ENCODE measurements at places on chromosomes 12 and 14. TPM values are rescaled to one million over a fixed set of nuclear protein-coding genes. Genes with fewer than 3 reads are reported as not detected.

Gene TMBIM4
- 51.2 TPM for total RNA-seq

Gene RHOJ
- total RNA-seq = 63.6 TPM

Gene SYCP3
- not detected for total RNA-seq

Gene PHETA1
- 13.6 TPM for total RNA-seq

Gene TAS2R19
- 3.7 TPM for total RNA-seq

Gene GPR132
- total RNA-seq = 0.24 TPM

Gene FAM90A1
- total RNA-seq = not detected

Gene POTEM
- not detected for total RNA-seq

Gene TAS2R13
- total RNA-seq = 2.4 TPM

- no peak overlapping the region for H3K4me3 ChIP-seq
- H3K27me3 ChIP-seq = no peaks in the 10 kb centered on the region
- H3K27ac ChIP-seq = no peak overlapping the region
- H3K36me3 ChIP-seq = no peaks in the 10 kb centered on the region
- DNase-seq = no peak
- peaks cover 16% of the 10 kb centered on the region for H3K4me1 ChIP-seq
Measured at GRCh38 chr12:104930388-104931326, 27.4 kb downstream of the SLC41A2 start.

GRCh38 chr12:125310461-125310860 lies 245.2 kb downstream of the AACS start:
- H3K36me3 ChIP-seq = no peaks in the 10 kb centered on the region
- H3K27me3 ChIP-seq = no peaks in the 10 kb centered on the region
- no peak overlapping the region for H3K4me3 ChIP-seq
- H3K27ac ChIP-seq = no peak overlapping the region
- no peaks in the 10 kb centered on the region for H3K4me1 ChIP-seq
- no peak for DNase-seq

GRCh38 chr12:130642856-130643255 lies 73.2 kb downstream of the RIMBP2 start:
- no peak for DNase-seq
- H3K27ac ChIP-seq = no peak overlapping the region
- no peak overlapping the region for H3K4me3 ChIP-seq

DNA sequence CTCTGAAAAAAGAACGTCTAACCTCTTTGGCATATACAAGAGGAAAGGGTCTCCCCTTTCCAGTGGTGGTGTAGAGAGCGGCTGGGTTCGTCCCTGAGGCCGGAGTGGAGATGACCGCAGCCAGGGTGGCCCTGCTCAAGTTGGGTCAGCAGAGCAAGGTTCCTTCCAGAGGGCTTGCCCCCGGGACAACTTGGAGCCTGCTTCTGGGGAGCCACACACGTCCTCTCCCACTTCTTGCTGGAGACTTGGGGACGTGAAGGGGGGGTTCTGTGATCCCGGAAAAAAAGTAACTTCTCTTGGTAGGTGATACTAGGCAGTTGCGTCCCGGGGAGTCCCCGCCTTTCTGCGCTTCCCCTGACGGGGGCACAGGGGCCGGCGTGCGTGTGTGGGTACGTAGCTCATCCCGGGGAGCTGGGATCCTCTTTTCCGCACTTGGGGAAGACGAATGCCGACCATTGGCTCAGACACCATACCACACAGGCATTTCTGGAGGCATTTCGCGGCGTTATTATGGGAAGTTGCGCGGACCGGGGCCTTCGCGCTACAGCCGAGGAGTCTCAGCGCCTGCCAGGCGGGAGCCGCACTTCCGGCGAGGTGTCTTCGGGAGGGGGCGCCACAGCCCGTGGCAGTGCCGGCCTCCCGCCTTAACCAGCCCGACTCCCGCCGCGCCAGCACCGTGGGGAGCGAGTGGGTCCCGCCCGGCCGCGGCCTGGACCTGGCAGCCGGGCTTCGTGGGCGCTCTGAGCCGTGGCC lies 14.8 kb upstream of the PAX9 start:
- no peak overlapping the region for H3K27ac ChIP-seq
- H3K4me3 ChIP-seq = peak overlapping the region; percentile 64
- H3K27me3 ChIP-seq = peaks cover 78% of the 10 kb centered on the region
- H3K4me1 ChIP-seq = peaks cover 16% of the 10 kb centered on the region
- no peak for DNase-seq

DNA sequence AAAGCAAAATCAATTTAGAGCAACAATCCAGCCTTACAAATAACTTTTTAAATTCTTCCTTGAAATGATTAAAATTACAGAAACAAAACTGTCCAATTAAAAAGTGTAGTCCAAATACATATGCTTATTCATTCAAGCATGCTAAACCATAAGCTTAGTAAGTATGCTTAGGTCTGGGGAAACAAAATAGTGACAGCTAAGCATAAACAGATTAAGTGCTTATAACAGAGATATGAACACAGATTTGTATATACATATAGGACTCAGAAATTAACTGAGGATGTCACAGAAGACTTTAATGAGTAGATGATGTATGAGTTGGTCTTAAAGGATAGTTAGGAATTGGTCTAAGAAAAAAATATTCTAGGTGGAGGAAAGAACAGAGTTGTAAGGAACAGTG lies 41.8 kb downstream of the SCAF11 start:
- H3K27ac ChIP-seq = no peak overlapping the region
- no peaks in the 10 kb centered on the region for H3K27me3 ChIP-seq
- no peak overlapping the region for H3K4me3 ChIP-seq
- DNase-seq = no peak
- H3K36me3 ChIP-seq = peaks cover 45% of the 10 kb centered on the region

DNA sequence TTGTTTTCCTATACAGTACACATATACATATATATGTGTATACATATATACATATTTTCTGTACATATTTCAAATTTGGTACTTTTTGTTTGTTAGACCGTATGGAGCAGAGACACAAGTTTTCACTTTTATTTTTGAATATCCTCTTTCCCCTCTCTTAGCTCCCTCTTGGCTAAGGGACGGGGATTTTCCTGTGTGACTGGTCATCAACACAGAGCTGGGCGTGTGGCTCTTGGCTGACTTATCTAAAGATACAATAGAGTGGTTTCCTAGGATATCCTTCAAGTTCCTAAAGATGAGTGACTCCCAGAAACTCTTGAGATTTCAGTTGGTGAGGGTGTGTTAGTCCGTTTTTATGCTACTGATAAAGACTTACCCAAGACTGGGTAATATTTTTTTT lies 1404.5 kb upstream of the TMEM132C start:
- H3K27me3 ChIP-seq = no peaks in the 10 kb centered on the region
- H3K4me1 ChIP-seq = no peaks in the 10 kb centered on the region
- no peak for DNase-seq
- H3K36me3 ChIP-seq = no peaks in the 10 kb centered on the region
- H3K4me3 ChIP-seq = no peak overlapping the region

DNA sequence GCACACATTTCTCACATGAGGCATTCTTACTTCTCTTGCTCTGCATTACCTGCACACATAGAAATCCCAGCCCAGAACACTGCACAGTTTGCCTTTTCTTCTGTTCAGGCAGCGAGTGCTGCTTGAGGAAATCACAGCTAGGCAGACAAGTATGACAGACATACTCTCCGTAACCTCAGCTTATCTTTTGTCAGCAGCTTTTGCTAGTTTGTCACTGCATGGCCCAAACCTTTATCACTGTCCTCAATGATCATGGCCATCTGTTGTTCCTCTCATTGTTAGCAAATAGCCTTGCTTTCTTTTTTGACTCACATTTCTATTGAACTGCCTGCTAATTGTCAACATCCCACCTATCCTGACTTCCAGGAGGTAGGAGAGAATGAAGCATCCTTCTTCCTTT lies 5.3 kb downstream of the ZNF10 start:
- no peak for DNase-seq
- H3K4me3 ChIP-seq = no peak overlapping the region
- no peaks in the 10 kb centered on the region for H3K27me3 ChIP-seq
- peaks cover 10% of the 10 kb centered on the region for H3K4me1 ChIP-seq

DNA sequence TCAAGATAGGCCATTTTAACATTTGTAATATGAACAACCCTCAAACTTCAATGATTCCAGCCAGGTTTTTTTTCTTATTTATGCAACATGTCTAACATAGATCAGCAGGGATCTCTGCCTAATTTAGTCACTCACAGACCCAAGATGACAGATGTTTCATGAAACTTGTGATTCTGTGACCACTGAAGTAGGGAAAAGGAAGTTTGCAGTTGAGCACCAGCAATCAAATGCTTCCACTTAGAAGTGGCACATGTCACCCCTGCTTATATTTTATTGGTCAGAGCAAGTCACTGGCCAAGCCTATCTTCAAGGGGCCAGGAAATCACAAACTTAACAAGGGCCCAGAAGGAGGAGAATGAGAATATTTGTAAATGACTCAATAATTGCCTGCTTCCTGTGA lies 150.6 kb downstream of the BCAT1 start:
- H3K36me3 ChIP-seq = no peaks in the 10 kb centered on the region
- no peak overlapping the region for H3K4me3 ChIP-seq
- no peaks in the 10 kb centered on the region for H3K27me3 ChIP-seq
- no peak overlapping the region for H3K27ac ChIP-seq

GRCh38 chr12:14650789-14651188 lies 45.6 kb downstream of the GUCY2C start:
- H3K4me3 ChIP-seq = no peak overlapping the region
- no peak overlapping the region for H3K27ac ChIP-seq
- DNase-seq = no peak
- no peaks in the 10 kb centered on the region for H3K4me1 ChIP-seq

- no peak overlapping the region for H3K27ac ChIP-seq
- no peaks in the 10 kb centered on the region for H3K36me3 ChIP-seq
- DNase-seq = no peak
- no peaks in the 10 kb centered on the region for H3K27me3 ChIP-seq
- H3K4me1 ChIP-seq = no peaks in the 10 kb centered on the region
Measured at GRCh38 chr12:85504624-85505023, 224.6 kb downstream of the ALX1 start.

DNA sequence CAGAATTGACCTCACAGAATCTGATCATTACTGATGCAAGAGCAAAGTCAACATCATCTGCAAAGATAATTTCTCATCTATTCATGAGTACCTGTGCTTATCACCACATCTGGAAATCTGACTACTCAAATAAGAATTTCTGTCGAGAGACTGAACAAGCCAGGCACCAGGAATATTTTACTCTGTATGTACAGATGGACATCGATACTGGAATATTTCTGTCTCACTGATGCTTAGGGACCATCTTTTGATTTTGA lies 105.2 kb downstream of the BICD1 start:
- no peaks in the 10 kb centered on the region for H3K27me3 ChIP-seq
- H3K27ac ChIP-seq = no peak overlapping the region
- H3K4me3 ChIP-seq = no peak overlapping the region
- peaks cover 6% of the 10 kb centered on the region for H3K4me1 ChIP-seq
- peaks cover 8% of the 10 kb centered on the region for H3K36me3 ChIP-seq

DNA sequence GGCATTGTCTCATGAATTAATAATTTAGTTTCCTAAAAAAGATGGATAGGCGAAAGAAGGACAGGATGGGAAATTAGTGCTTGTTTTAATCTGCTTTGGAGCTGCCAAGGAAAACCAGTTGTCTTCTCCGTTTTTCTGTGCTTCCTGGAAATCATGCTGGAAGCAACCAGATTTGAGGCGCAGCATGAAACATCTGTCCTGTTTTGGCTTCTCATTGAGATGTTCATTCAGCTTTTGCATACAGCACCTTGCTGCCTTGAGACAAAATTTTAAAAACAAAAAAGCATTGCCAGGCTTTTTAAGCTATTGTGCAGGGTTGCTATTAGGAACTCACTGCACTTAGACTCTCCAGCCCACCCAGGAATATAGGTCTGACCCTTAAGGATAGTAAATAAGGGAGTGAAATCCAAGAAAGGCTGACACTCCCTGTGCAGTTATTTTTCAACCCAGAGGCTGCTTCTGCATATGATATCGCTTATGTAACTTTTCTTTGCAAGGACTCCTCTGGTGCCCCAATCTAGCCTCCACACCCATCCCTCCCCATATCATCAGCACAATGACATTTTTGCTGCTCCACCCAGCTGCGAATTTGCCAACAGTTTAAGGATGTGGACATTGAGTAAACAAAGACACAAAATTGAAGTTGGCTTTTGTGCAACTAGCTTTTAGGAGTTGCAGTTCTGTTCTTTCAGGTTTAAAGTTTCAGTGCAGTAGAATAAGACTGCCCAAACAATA lies 46.9 kb upstream of the MDM1 start:
- H3K4me3 ChIP-seq = no peak overlapping the region
- no peak for DNase-seq
- H3K27me3 ChIP-seq = peaks cover 4% of the 10 kb centered on the region
- no peak overlapping the region for H3K27ac ChIP-seq
- no peaks in the 10 kb centered on the region for H3K36me3 ChIP-seq
- peaks cover 15% of the 10 kb centered on the region for H3K4me1 ChIP-seq

DNA sequence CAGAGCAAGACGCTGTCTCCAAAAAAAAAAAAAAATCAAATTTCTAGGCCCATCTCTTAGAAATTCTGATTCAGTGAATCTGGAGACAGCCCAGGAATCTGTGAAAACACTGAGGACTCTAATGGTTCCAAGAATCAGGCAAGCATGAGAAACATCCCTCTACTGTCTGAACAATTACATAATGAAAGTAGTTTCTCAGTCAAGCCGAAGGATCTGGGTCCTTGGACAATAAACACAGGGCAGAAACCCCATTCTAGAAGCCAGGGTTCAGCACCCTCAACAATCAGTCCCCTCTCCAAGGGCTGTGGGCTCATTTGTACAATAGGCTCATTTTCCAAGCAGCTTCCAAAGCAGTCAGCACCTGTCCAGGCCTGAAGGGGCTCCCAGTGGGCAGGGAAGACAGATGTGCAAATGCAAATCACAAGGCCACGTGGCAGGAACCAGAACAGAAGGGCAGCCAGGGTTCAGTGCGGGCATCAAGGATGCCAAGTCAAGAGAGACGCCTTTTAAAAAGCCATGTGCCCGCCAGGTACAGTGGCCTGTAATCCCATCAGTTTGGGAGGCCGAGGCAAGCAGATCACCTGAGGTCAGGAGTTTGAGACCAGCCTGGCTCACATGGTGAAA lies 96.1 kb downstream of the KSR2 start:
- H3K4me3 ChIP-seq = no peak overlapping the region
- H3K36me3 ChIP-seq = no peaks in the 10 kb centered on the region
- no peak for DNase-seq
- peaks cover 7% of the 10 kb centered on the region for H3K27me3 ChIP-seq
- peaks cover 7% of the 10 kb centered on the region for H3K4me1 ChIP-seq
- no peak overlapping the region for H3K27ac ChIP-seq

- no peaks in the 10 kb centered on the region for H3K36me3 ChIP-seq
- H3K4me3 ChIP-seq = no peak overlapping the region
- no peak overlapping the region for H3K27ac ChIP-seq
- no peak for DNase-seq
- no peaks in the 10 kb centered on the region for H3K4me1 ChIP-seq
- peaks cover 43% of the 10 kb centered on the region for H3K27me3 ChIP-seq
Measured at GRCh38 chr14:67457782-67458181, 30.7 kb downstream of the TMEM229B start.

GRCh38 chr12:116881325-116881876 lies at the start of gene HRK:
Gene HRK (minus strand): TSS chr12:116881441. CDS start chr12:116881307, 134 bp downstream.
- no peaks in the 10 kb centered on the region for H3K36me3 ChIP-seq
- no peak within 1 kb of the TSS for H3K27ac ChIP-seq
- H3K27me3 ChIP-seq = peaks cover 81% of the 10 kb centered on the region
- H3K4me3 ChIP-seq = peak within 1 kb of the TSS; percentile 81

- no peak for DNase-seq
- no peaks in the 10 kb centered on the region for H3K36me3 ChIP-seq
- H3K4me3 ChIP-seq = no peak overlapping the region
- peak overlapping the region; percentile 72 for H3K27ac ChIP-seq
Measured at GRCh38 chr12:38898001-38898684, 7.2 kb downstream of the CPNE8 start.

- no peak overlapping the region for H3K4me3 ChIP-seq
- H3K27ac ChIP-seq = no peak overlapping the region
- H3K27me3 ChIP-seq = no peaks in the 10 kb centered on the region
- H3K4me1 ChIP-seq = peaks cover 33% of the 10 kb centered on the region
- no peaks in the 10 kb centered on the region for H3K36me3 ChIP-seq
- no peak for DNase-seq
Measured at GRCh38 chr14:96267916-96268315, 11.9 kb downstream of the BDKRB1 start.

Data from osteocyte (in vitro differentiated cells).